ENCODE measurements at places on chromosomes 12 and 14.
A peak's percentile ranks its signal among the peaks of the same experiment; 100 is the strongest.

DNA sequence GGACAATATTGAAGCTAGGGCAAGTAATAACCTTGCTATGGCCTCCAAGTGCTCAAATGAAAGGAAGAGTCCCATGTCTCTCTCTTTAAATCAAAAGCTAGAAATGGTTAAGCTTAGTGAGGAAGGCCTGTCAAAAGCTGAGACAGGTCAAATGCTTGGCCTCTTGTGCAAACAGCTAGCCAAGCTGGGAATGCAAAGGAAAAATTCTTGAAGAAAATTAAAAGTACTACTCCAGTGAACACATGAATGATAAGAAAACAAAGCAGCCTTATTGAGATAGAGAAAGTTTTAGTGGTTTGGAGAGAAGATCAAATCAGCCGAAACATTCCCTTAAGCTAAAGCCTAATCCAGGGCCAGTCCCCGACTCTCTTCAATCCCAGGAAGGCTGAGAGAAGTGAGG is 84.1 kb upstream of the PLEKHA5 start:
- no peak for DNase-seq

DNA sequence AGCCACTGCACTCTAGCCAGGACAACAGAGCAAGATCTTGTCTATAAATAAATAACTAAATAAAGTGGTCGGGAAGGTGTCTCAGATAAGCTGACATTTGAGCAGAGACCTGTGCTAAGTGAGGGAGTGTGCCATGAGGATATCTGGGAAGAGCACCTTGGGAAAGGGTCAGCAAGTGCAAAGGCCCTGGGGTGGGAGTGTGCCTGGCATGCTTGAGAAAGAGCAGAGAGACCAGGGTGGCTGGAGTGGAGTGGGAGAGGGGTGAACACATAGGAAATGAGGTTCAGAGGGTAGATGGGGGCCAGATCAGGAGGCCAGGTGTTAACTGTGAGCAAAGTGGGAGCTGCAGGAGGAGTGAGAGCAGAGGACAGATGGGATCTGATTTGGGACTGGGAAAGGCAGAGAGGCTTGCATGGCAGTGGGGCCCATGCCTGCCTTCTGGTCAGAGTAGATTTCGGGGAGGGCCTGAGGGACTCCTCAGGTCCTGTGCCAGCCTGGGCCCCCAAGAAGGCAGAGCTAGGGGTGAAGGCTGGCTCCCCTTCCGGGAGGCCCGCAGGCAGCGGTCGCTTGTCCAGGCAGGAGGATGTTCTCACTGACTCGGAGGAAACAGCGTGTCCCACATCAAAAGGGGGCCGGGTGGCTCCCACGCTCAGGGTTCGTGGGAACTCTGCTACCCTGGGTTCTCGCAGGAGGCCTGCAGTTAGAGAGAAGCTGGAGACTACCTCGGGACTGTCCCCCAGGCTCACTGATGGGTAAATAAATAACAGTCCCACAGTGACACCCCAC is 32.6 kb downstream of the DTX1 start:
- DNase-seq: no peak

- DNase-seq: no peak
These were observed 92.0 kb downstream of the RAD51B start for GRCh38 chr14:67911562-67911961.

DNA sequence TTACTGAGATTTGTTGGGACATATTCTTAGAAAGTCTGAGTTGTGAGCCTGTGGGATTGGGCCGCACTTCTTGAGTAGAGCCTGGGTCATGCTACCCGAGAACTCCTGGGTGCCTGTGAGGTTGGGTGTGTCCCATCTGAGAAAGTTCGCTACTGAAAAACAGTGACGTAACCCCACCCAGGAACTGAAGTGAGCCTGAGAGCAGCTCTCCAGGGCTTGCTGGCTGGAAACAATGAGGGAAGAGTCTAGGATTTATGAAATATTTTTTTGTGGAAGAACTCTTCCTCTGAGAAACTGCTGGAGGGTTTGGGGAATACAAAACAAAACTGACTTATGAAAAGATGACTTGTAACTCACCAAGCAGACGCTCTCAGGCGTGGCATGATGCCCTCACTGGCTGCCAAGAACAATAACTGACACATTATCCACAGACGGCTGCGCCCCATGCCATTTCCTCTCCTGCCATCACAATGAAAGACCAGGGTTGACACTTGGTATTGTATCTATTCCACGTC is 69.2 kb downstream of the RASSF3 start:
- peak; percentile 89 for DNase-seq

GRCh38 chr12:77600468-77600843 is 230.2 kb upstream of the NAV3 start:
- no peak for DNase-seq

- DNase-seq: no peak
These were observed 89.8 kb downstream of the STAB2 start for GRCh38 chr12:103676893-103677292.

DNA sequence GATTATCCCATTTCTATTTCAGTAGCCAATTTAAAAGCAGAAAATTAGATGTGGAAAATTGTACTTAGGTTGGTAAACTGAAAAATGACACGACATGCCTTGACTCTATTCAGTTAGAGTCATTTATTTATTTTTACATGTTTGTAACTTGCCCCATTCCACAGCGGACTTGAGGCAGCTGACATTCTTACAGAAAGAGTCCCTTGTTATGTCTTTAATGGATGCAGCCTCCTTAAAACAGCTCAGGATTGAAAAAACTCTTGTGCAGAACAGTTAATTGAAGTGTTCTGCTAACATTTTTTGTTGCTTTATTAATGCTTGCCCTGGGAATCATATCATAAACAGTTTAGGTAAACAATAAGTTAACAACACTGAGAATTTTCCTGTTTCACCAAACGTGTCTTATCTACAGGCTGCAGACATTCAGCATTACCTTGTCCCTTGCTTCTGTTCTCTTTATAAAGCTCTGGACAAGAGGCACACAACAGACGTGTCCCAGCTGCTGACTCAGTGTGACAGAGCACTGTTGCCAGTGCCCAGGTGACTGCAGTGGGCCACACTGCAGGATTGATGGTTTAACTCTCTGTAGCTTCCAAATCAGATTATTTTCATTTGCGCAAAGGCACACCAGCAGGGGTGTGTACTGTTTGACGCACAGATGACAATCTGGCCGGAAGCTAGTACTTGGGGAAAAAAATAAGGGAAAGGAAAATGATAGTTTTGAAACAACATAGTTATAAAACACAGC is 101.6 kb downstream of the PELI2 start:
- DNase-seq: no peak

DNA sequence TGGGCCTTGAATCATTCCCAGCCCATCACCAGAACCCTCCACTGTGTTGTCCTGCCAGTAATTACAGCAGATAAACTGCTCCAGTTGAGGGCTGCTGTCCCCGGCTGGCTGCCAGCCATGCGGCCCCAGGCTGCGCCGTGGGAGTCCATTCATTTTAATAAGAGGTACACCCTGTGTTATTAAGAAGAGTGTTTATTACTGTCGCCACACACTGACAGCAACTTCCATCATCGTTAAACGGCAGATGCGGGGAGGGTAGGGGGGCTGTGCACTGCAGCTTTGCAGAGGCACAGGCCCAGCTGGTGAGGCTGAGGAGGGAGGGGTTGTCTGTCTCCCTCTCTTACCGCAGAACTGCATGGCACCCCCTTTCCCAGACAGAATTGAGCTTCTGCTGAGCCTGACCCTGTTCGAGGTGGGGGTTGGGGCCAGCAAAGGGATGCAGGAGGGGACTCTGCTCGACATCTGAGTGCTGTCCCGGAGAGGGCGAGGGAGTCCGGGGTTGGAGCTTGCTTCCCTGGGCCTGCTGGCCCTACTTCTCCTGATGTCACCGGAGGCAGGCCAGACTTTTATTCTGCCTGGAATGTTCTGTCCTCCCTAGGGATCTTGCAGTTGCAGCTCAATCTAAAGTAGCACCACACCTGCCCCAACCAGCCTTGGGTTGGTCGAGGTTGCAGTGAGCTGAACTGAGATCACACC is 33.8 kb upstream of the GPATCH2L start:
- no peak for DNase-seq

DNA sequence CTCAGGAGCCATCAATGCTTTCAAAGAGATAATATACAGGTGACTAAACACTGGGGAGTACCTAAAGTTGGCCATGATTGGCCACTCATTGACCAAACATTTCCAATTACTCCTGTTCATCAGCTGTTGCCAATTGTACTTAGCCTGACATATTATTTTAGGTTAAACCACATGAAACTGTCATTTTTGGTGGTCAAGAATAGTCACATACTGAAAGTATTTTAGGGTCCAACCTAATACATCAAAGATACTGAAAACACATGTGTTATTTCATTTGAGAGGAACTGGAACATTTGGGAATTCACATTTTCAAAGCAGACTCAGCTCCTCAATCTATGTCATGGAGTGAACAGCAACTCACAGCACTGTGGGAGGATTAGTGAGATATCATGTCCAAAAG is 63.9 kb upstream of the KCNA5 start:
- DNase-seq: no peak

DNA sequence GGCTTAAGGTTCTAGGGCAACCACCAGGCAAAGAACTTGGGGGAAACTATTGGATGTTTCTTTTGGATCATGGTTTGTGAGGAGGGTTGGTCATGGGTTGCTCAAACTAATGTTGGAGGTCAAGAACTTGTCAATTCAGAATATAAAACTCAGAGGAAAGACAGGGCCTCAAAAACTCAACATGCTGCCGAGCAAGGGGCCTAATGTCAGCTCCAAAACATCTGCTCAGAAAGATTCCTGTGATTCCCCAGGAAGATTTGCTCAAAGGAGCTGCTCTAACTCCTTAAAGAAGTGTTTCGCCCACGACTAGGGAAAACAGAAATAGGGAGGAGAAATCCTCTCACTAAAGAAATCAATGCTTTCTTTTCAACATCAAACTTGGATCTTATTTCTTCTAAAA is 3.7 kb upstream of the IGF1 start:
- DNase-seq: no peak

DNA sequence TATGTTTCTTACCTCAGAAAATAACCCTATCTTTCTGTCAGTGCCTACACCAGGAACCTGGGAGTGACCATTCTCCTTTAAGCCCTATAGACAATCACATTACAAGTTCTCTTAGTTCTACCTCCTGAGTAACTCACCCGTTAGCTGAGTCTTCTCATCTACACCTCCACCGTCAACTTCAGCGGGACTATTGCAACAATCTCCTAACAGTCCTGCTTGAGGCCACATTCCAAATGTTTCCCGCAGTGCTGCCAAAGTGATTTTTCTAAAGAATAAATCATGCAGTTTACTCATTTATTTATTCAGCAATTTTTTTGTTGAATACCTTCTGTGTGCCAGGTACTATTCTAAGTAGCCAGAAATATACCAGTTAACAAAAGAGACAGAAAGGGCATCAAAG is 285.0 kb upstream of the GRIP1 start:
- no peak for DNase-seq

DNA sequence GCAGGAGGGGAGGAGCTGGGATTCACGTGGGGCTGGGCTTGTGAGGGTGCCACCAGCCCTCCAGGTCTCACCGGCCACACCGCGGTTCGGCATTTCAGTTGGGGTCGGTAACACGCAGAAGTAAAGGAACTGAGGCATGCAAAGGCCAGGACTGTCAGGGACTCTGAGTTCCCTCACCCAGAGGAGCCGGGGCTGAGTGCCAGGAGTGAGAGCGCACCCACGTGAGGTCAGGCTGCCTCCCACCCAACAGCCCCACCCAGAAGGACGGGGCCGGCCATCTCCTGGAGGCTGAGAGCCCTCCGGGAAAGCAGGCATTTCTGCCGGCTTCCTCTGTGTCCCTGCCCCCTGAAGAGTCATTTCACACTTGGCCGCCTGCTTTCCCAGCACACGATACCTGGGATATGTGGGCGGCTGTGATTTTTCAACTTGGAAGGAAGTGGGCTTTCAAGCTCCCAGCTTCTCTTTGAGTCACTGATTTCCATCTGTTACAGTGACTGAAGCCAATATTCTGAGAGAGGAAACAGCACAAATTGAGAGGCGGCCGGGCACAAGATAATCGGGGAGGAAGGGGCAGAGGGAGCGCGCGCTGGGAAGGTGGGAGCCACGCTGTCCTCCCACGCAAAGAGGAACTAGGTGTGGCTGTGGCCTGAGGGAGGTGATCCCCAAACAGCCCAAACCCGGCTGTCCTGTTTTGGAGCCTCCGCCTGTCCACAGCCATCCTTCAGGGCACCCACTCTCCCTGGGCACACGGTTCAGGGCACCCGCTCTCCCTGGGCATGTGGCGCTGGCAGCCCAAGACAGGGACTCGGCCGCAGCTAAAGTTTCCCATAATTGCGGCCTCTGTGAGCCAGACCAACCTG is 19.0 kb downstream of the GALNT9 start:
- DNase-seq: peak; percentile 17

GRCh38 chr14:20468764-20469241 is 403 bp upstream of the PNP start:
- peak; percentile 69 for DNase-seq

DNA sequence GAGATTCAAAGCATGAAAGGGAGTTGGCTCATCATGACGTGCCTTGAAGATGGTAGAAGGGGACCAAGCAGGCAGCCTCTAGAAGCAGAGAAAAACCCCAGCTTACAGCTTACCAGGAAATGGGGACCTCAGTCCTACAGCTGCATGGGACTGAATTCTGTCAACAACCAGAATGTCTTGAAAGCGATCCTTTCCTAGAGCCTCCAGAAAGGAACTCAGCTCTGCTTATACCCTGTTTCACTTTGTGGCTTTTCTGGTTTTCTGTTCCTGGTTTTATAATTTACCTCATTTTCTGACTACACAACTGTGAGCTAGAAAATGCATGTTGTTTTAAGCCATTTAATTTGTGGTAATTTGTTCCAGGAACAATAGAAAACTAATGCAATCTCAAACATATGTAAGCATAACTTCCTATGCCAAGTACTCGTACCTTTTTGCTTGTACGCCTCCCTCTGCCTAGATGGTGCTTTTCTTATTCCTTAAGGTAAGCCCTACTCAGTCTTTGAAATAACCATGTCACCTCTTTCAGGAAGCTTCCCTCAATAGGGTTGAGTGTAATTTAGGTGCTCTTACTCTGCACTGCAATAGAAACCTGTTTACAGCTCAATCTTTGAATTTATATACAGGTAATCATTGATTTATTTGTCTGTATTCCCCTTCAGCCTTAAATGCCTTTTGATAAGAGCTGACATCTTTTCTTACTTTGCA is 348.8 kb downstream of the TMEM117 start:
- no peak for DNase-seq

DNA sequence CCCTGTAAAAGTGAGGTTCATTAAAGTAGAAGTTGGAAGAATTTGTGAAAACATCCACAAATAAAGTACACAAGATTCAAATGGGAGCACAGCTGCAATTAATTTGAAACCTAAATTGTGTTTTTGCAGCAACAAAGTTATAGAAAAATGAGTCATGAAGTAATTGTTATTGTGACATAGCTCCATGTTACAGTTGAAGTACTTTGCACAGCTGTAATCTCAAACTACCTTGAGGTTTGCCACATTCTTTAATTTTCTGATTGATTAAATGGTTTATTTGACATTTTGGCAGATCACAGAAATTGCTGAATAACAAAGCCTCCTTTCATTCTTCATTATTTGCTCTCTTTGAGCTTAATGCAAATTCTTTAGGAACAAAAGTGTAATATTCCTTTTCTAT is 111.3 kb downstream of the RMST start:
- no peak for DNase-seq
